GM12864 (cell line): ENCODE measurements at places on chromosomes 2 and 18.

- no peak for DNase-seq
These were observed 28.3 kb upstream of the ASAP2 start for GRCh38 chr2:9178110-9178903.

DNA sequence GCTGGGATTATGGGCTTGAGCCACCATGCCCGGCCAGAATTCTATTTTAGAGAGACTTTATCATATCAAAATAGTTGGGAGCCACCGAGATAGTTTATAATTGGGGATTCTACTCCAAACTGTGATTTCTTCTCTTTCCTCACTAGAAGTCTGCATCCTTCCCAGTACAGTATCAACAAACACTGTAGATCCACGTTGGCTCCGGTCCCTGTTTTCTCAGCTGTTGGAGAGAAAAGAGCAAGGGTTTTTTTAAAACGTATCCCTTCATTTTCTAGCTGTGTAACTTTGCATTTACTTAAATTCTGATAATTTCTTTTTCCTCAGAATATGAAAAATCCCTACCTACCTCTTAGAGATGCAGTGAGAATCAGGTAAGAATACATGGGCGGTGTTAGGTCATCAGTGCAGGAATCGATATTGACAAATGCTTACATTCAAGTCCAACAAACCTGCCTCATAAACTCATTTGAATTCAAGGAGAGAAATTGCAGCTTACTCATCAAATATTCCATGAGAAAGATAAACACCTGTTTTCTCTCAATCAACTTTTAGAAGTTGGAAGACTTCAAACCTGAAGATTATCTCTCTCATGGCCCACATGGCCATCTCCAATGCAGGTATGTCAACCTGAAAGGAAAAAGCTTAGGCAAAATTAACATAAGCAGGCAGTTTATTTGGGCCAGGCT, 17.7 kb upstream of the PDCL3 start:
- DNase-seq, result no peak

GRCh38 chr2:3211256-3212060, 166.2 kb downstream of the EIPR1 start:
- DNase-seq, result no peak

GRCh38 chr2:196534495-196534894, 105.0 kb upstream of the CCDC150 start:
- no peak for DNase-seq

DNA sequence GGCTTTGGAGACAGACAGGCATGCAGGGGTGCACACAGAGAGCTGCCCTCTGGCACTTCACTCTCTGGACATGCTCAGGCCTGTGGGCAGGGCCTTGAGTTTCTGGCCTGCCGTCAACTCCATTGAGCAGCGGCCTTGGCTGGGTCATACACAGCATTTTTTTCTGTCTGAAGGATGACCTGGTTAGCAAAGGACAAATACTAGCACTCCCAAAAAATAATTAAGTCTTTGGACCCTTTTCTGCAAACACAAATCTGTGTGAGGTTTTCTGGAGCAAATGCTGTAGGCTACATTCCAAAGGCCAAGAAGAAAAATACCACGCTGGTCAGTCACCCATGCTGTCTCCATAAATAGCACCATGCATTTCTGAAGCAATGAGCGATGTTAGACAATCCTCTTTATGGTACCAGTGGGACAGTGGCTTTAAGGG, 124.7 kb upstream of the CTAGE1 start:
- DNase-seq, result no peak

DNA sequence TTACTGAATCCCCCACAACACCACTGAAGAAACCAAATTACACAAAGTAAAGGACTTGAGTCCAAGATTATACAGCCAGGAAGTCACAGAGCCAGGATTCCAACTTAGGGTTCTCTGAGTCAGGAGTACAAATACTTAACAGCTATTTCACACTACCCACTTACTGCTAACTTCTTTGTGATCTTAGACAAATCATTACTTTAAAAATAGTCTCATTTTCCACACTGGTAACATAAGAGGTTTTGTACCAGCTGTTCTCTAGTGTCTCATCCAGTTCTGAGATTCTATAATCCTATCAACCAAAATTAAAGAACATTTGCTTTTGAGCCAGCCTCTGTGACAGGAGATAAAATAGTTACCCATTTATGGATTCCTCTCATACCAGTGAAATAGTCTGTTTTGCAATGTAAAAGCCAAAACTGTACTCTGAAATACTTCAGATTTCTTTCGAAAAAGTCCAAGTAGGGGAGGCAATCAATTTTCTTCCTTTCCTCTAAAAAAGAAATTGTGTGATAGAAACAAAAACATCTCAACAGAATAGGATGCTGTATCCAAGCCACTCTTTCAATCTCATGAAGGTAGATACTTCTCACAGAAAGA, 157.6 kb downstream of the LRATD1 start:
- DNase-seq, result no peak

- DNase-seq, result no peak
These were observed 42.8 kb upstream of the KCNG2 start for GRCh38 chr18:79754831-79755351.

DNA sequence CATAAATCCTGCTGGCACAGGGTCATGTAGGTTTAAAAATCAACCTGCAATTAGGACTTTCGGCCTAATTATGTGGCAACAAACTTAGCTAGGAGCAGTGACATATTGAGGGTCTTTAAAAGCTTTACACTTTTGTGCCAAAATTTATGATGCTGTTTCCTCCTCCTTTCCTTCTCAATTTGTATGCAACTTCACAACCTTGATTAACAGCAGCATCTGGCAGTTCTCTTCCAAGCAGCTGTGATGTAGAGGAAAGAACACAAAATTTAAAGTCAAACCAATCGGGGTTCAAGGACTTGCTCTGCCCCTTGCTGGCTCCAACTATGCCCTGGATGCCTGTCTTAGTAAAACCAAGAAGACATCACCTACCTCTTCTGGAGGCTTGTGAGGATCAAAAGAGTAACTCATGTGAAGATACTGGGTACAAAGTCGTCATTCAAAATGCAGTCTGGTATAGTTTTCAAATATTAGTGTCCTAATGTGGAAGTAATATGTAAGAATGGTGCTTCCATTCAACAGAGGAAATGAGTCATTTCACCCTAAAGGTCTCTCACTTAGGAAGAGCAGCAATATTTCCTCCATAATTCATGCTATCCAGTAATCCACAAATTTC, 94.7 kb downstream of the ANKRD44 start:
- no peak for DNase-seq

DNA sequence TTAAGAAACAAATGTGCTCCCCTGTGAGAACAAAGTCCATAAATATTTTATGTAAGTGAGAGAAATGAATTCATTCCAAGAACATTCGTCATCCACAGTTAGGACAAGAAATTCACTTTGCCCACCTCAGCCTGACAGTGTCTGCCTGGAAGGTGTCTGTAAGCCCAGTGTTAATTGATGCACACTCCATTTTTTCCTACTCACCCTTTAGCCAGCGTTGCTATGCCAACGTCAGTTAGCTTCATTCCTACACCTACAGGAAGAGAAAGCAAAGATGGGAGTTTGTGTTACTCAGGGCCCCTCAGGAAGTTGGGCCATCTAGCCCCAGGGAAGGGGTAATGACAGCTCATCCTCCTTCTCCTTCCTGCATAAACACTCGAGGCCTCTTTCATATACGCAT, 131.0 kb downstream of the ALPK2 start:
- DNase-seq, result no peak

GRCh38 chr2:657766-658165, 19.4 kb downstream of the TMEM18 start:
- no peak for DNase-seq

DNA sequence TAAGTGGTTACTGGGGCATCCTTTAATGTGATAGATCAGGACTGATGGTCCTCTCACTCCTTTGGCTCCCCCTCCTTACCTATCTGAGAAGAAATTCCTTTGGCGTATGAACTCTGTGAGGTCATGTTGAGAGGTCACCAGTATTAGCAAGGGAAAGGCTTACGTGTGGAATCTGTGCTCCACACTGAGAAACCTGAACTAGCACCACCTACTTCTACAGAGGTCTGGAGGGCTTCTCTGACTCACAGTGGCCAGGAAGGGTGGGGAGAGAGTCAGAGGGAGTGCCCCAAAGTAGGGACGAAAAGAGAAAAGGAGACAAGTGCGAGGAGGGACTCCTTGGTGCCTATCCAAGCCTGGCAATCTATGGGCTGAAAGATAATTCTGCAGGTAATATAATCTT, 348.6 kb downstream of the TNS1 start:
- DNase-seq, result no peak

GRCh38 chr2:25539136-25539535, 134.2 kb downstream of the DTNB start:
- DNase-seq, result no peak

DNA sequence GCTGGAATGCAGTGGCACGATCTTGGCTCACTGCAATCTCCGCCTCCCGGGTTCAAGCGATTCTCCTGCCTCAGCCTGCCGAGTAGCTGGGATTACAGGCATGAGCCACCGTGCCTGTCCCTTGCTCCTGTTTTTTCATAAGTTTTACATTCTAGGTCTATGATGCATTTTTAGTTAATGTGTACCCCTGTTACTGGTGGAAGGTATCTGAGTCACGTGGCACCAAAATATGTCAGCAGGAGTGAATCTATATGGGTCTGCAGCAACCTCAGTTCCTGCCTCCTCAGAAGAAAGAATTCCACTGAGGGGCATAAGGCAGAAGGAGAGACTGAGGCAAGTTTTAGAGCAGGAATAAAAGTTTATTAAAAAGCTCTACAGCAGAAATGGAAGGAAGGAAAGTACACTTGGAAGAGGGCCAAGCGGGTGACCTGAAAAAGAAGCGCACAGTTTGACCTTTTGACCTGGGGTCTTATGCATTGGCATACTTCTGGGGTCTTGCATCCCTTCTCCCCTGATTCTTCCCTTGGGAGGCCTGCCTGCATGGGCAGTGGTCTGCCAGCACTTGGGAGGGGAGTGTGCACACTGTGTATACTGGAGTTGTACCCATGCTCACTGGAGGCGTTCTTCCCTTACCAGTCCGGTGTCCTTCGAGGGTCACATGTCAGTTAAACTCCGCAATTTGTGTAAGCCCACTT, 1.1 kb upstream of the MFSD2B start:
- DNase-seq, result no peak

GRCh38 chr2:46647766-46648742, 168.7 kb downstream of the TMEM247 start:
- no peak for DNase-seq

GRCh38 chr2:132503701-132504100, 87.1 kb downstream of the GPR39 start:
- no peak for DNase-seq

- no peak for DNase-seq
These were observed 10.9 kb upstream of the DLX2 start for GRCh38 chr2:172113617-172114016.

DNA sequence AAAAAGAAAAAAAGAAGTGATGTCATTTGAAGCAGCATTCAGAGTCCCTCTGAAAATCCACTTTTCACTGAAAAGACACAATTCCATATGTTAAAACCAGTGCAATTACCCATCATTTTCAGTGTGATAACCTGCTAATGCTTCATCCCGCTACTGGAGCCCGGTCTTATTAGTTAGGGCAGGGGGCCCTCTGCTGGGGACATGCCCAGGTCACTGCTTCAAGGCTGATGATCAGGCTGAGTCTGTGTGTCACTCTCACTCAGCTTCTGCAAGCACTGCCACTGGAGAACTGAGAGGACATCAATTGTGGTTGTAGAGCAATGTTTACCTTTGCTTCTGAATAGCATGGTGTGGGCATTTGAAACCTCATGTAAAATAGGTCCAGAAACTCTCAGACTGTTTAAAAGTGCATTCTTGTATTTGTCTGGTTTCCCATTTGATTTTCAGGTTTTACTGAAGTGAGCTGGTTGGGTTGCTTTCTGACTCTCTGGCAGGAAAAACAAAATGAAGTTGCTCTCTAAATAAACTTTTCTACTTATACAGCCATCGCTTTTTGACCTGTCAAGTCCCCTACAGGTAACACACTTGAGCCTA, 49.2 kb upstream of the NXPH2 start:
- no peak for DNase-seq

DNA sequence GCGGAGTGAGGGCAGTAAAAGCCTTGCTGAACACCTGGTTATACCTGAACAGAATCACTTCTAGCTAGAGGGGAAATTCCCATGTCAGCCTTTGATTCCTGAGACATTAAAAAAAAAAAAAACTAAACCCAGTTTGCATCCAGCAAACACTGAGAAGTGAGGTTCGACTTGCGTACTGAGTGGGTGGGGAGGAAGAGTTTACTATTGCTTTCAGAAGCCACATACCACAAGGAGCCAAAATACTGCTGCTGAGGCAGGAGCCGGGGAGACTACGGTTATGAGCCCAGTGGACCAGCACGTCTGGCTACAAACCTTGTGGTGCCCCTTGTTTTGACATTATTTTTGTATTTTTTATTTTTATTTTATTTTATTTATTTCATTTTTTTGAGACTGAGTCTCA, 2.7 kb downstream of the COLEC11 start:
- DNase-seq, result no peak

GRCh38 chr2:45278365-45279078, 269.3 kb upstream of the SIX2 start:
- no peak for DNase-seq

GRCh38 chr2:208406474-208407451, at the start of gene PTH2R:
Gene PTH2R (plus strand): TSS chr2:208406792. CDS start chr2:208407044, 252 bp downstream.
- no peak for DNase-seq

DNA sequence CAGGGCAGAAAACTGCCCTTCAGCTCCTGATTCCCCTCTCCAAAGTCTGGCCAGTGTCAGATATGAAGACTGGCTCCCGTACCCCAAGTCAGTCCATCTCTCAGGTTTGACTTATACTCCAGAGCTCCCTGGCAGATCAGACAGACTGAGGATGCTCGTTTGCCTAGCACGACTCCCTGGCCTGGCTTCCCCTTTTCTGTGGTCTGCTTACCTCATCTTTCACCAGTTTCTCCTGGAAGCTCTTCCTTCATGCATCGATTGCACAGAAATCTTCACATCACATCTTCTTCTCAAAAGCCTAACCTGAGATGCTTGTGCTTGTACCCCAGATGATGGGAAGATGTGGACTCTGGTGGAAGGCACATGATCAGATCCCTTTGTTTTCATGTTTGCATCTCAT, 387.9 kb upstream of the POU3F3 start:
- no peak for DNase-seq

DNA sequence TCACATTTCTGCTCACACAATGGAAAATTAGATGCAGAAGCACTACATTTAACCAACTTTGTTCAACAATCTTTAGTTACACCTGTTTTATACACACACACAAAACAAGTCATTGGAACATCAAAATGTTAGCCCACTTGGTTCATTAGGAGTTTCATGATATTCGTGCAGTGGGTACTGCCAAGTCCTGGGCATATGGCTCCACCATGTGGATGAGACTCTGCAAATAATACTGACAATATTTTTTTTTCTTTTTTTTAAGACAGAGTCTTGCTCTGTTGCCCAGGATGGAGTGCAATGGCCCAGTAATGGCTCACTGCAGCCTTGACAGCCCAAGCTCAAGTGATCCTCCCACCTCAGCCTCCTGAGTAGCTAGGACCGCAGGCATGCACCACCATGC, 34.5 kb upstream of the GRB14 start:
- no peak for DNase-seq

DNA sequence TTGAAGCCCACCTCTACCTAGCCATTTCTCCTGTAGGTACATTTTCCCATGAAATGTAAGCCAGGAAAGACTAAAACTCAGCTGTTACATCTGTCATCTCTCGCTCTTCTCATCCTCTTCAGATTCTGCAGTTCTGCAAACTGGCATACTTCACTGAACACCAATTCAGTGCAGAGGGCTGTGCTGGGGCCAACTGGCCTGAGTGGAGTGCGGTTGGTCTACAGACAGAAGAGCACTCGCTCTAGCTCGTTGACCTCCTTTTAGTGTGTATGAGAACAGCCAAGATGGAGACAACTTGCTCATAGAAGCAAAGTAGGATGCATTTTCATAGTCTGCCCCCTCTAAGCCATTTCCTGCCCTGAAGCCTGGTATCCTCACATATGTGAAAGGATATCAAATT, 862.6 kb downstream of the BCL11A start:
- DNase-seq, result no peak

GRCh38 chr18:53735526-53735925, 488.9 kb downstream of the MBD2 start:
- DNase-seq, result no peak
